ENCODE measurements at places on chromosomes 1 and 21.

DNA sequence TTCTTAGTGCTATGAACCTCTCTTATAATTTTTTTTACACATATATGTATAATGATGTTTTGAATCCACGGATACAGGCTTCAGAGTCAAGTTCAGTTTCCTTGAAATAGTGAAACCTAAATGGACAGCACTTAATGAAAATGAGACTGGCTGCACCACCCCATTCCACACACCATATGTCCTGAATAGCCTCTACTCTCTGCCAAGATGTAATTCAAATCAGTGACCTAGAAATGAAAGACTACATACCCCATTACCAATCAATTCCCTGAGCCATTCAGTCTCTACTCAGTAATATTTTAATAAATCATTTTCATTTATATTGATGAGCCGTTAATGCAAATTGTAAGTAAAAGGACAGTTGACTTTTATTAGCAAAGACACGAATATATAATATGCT, 614.9 kb upstream of the TMPRSS15 start:
- no peak for DNase-seq

DNA sequence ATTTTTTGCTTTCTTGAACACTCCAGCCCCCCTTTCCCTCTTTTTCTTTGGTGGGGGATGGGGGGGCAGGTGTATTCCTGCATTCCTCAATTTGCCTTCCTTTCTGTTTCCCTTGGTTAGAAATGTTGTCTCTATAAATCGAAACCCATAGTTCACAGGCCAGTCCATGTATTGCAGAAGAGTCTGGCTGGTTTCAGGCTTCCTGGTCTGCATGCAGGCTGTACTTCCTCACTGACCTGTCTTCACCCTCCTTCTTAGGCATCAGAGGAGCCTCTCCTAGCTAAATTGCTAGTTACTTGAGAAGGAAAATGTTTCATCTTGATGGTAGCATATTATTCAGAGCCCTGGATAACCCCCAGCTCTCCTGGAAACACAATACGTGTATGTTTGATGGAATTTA, 140.0 kb downstream of the SPATA46 start:
- no peak for DNase-seq

DNA sequence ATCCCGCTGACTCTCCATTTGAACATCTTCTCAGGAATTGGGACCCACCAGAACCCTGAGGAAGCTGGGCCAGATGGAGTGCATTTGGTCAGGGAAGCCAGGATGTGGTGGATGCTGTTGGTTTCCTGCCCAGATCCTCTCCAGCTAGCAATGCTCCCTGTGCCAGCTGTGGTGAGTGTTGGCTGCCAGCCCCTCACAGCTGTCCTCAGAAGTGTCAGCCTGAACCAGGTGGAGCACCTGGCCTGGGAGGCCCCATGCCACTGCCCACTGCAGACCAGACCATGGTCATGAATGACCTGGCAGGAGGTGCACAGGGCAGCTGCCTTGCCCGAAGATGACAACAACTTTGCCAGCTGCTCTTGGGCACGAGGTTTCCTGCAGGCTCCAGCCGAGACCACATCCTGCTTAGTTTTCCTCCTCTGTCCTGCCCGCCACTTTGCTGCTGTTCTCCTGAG, 54.4 kb downstream of the PRSS38 start:
- DNase-seq, result no peak

DNA sequence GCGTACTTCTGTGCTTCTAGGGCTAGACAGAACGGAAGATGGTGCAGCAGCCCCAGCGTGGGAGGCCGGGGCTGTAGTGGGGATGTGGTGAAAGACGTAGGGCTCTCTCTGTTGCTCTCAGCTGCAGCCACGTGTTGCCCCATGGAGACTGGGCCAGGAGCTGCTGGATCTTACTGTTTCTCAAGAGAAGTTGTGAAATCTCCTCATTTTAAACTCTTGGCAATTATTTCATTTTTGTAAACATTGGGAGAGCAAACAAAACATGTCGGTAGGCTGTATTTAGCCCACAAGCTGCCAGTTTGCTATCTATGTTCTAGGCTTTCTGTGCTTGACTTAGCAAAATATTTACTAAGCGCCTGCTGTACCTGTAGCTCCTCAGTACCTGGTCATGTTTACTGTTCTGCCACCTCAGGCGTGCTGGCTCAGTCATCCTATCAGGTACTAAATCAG, 15.9 kb upstream of the ELOA start:
- peak; percentile 55 for DNase-seq

- no peak for DNase-seq
Observed at GRCh38 chr1:14971221-14971620, 182.3 kb upstream of the TMEM51 start.

GRCh38 chr1:11731691-11732283, 4.1 kb upstream of the AGTRAP start:
- DNase-seq, result no peak

DNA sequence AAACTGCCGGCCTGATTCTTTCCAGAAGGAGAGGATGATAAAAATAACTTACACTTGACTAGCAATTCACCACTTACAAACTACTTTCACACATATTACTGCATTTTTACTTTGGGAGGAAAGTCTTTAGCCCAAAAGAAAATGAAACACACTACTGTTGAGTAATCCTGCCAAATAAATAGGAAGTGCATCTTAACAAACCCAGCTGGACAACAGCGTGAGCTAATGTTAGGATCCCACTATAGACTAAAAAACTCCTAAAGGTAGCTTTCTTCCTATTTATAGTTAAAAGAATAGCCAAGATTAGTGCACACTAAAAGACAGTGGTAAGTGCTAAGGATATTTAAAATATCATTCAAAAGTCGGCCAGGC, 83.8 kb downstream of the HSF2BP start:
- no peak for DNase-seq

DNA sequence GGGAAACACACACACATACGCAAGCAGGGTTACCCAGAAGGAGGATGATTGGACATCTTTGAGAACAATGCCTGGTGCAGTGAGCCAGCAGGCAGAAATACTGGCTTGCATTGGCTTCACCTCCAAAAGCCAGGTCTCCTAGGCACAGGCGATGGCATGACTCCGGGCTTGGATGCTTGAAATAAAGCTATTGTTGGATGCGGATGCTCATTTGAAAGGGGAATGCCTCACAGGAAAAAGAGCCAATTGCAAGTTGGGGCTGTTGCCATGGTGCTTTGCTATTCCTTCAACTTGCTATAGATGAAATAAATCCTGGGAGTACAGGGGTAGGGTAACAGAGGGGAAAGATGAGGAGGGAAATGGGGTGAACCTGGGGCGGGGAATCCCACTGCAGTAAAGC, 180.7 kb upstream of the SGIP1 start:
- no peak for DNase-seq

- DNase-seq, result peak; percentile 92
Observed at GRCh38 chr1:161165742-161166668, at the start of gene PPOX. Gene PPOX (plus strand): TSS chr1:161166426. CDS start chr1:161166848, 422 bp downstream.

GRCh38 chr1:59500950-59501742, 204.3 kb downstream of the FGGY start:
- DNase-seq, result no peak

- no peak for DNase-seq
Observed at GRCh38 chr1:84692391-84692790, 2.1 kb upstream of the SSX2IP start.

DNA sequence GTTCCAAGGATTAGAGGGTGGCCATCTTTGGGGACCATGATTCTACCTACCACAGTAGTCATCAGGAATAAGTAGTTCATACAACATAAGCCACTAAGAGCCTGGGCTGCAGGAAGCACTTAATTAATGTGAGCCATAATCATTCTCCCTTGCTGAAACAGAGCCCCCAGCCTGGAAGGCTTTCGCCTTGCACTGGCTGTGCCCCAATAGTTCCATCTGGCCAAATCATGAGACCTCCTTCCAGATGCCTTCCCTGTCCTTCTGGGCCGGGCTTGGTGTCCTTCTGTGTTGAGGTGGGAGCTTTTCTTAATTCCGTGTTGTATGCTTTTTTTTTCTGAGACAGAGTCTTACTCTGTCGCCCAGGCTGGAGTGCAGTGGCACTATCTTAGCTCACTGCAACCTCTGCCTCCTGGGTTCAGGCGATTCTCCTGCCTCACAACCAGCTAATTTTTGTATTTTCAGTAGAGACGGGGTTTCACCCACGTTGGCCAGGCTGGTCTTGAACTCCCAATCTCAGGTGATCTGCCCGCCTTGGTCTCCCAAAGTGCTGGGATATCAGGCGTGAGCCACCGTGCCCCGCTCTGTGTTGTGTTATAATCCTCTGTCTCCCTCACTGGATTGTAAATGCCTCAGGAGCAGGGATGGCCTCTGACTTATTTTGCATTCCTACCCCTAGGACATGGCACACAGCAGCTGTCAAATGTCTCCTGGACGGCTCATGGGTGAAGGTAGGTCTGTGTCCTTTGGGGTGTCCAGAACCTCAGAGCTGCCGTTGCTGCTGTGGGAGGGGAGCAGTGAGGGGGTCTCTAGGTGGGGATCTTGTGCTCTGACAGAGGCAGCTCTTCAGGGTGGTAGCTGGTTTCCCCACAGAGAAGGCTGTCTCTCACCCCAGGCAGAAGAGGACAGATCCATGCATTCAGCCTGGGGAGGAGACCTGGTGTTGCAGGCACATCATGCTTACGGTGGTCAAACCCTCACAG, 10.1 kb downstream of the GNG4 start:
- no peak for DNase-seq

DNA sequence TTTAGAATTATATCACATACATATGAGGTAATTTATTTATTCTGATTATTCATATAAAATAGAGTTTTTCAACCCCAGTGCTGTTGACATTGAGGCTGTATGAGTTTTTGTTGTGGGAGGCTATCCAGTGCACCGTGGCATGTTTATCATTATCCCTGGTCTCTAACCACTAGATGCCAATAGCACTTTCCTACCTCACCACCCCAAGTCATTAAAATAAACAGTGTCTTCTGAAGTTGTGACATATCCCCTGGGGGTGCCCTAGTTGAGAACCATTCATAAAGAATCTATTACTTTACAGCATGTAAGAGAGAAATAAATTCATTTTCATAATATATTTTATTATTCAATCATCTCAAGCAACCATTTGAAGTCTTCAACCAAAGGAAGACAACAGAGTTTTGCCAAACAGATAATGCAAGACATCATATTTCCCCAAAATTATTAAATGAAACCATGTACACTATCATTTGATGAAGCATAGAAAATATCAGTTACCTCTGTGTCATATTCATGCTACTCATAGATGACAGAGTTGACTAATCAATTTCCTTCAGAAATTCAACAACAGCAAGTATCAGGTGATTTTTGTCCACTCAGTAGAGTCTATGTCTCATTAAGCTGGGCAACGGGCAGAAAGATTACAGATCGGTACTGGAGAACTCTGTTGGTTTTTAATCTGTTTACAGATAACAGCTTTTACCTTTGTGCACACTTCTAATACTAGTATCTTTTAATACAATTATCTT, 39.5 kb upstream of the RGS1 start:
- no peak for DNase-seq

DNA sequence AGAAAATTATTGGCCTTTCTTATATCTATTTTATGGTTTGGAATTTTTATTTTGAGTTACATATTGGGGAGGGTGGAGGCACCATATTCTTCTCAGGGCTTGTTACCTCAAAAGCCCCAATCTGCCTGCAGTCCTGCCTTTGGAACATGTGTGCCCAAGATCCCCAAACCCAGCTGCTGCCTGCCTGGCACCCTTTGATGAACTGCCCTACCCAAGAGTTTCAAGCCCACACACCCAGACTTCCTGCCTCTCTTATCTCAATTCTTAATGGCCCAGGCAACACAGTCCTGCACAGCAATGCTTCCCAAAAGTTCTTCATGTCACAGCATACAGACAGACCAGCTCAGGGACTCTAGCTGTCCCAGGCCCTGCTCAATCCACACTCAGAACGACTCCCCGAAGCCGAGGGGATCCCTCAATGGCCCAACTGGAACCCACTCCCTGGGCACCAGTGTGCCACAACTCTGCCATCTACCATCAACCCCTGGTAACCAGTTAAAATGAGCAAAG, 19.2 kb downstream of the OLFML2B start:
- no peak for DNase-seq

DNA sequence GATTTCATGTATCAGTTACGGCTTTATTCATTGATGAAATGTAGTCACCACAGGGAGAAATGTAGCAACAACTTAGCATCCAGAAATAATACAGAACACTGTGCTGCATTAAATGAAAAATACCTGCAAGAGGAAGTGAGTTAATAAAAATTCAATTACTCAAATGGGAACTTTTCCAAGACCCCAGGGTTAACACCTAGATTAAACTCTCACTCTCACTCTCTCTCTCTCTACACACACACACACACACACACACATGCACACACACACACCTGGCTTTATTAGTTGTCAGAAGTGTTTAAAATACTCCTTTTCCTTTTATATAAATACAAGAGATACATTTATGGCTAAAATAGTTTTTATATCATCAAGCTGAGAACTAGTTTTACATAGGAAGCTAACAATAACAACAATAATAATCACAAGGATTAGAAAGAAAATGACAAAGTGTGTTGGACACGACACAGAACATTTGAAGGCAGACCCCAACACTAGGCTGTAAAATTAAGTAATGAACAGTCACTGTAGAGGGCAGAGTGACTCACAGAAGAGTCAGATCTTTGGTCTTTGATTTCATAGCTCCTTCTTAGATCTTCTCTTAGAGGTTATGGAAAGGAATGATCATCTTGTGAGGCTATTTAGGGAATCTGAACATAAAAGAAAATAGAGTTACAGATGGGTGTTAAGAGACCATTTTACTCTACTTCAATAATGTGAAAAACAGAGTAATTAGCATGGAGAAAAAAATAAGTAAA, 1266.0 kb upstream of the ADGRL2 start:
- no peak for DNase-seq

DNA sequence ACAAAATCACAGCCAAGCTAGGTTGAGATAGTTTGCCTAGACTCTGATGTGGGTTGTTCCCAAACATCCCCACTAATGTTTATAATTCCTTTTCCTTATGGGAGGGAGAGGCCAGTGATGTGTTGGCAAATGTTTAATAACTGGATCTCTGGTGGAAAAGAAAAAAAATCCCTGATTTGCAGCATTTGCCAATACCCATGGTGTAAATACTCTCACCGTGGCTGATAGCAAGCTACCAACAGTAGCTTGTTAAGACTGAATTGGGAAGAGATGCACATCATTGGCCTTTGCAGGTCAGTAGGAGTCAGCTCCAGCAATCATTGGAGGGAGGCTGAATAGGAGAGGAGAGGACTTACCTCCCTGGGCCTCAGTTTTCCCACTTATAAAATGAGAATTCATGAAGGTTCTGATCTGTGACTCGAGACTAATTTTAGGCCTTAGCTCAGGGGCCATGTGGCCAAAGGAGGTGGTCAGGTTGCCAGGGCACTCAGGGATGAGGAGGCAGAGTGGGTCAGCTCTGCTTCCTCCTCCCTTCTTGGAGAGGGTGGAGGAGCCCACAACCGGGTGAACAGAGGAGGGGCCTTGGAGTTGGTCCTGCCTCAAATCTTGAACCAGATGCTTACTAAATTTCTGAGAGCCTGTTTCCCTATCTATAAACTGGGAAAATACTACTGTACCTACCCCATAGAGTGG, 20.0 kb upstream of the SCMH1 start:
- DNase-seq, result no peak

- DNase-seq, result no peak
Observed at GRCh38 chr21:29033871-29034270, 9.4 kb downstream of the USP16 start.

- DNase-seq, result no peak
Observed at GRCh38 chr21:39198800-39199199, 15.5 kb upstream of the PSMG1 start.

Data from GM10248 (cell line).